ENCODE measurements at places on chromosomes 4 and X. TPM values are rescaled to one million over a fixed set of nuclear protein-coding genes. Genes with fewer than 3 reads are reported as not detected.
A peak's percentile ranks its signal among the peaks of the same experiment; 100 is the strongest.

Gene ADGRA3
- total RNA-seq: 21.6 TPM

GRCh38 chrX:4043951-4044350, 330.5 kb upstream of the PRKX start:
- no peak overlapping the region for H3K4me3 ChIP-seq
- no peaks in the 10 kb centered on the region for H3K4me1 ChIP-seq
- no peak for DNase-seq
- H3K36me3 ChIP-seq: no peaks in the 10 kb centered on the region
- H3K27me3 ChIP-seq: no peaks in the 10 kb centered on the region

- peaks cover 29% of the 10 kb centered on the region for H3K4me1 ChIP-seq
- no peak overlapping the region for H3K4me3 ChIP-seq
- no peak for DNase-seq
- H3K27me3 ChIP-seq: no peaks in the 10 kb centered on the region
Observed at GRCh38 chr4:147829401-147830101, 97.7 kb downstream of the ARHGAP10 start.

DNA sequence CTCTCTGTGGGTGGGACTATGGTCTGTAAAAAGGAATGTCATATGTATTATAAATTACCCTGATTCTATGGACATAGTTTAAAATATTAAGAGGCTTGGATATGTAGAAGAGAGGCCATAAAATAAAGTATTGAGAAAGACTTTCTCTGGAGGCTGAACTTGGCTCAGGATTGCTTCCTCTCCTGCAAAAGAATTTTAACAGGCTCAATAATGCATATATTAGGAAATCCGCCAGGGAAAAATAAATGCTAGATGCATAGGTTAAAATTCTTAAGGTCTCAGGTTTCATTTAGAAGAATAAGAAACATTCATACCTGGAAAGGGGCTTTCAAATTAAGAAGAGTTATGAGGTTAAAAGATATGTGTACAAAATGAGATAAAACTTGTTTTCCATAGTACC, 424.3 kb downstream of the ARAP2 start:
- H3K4me1 ChIP-seq: no peaks in the 10 kb centered on the region
- no peak overlapping the region for H3K4me3 ChIP-seq
- no peak overlapping the region for H3K27ac ChIP-seq
- H3K27me3 ChIP-seq: no peaks in the 10 kb centered on the region
- DNase-seq: no peak

GRCh38 chrX:155259752-155260151, 4.5 kb downstream of the RAB39B start:
- no peaks in the 10 kb centered on the region for H3K36me3 ChIP-seq
- H3K27me3 ChIP-seq: no peaks in the 10 kb centered on the region
- no peak overlapping the region for H3K27ac ChIP-seq
- no peak for DNase-seq
- H3K4me3 ChIP-seq: no peak overlapping the region

- DNase-seq: no peak
- no peaks in the 10 kb centered on the region for H3K27me3 ChIP-seq
- H3K27ac ChIP-seq: no peak overlapping the region
Observed at GRCh38 chr4:161892951-161893350, 270.8 kb downstream of the FSTL5 start.

DNA sequence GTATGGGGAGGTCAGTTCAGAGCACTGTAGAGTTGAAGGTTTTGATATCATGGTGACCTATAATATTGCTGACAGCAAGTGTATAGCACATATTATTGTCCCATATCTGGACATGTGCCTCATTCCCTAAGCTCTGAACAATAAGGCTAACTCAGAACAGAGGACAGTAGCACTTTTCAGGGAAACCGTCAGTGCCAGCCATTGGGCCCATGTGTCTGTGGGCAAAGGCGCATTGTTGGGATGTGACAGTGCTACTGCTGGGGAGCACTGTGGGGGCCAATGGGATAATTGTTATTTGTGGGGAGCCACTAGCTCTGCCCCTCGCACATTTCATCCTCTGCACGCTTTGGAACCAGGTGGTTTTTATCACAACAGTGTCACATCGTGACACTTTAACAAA, 136.2 kb downstream of the ELOVL6 start:
- no peaks in the 10 kb centered on the region for H3K4me1 ChIP-seq
- H3K4me3 ChIP-seq: no peak overlapping the region
- H3K36me3 ChIP-seq: no peaks in the 10 kb centered on the region
- no peaks in the 10 kb centered on the region for H3K27me3 ChIP-seq
- H3K27ac ChIP-seq: no peak overlapping the region
- DNase-seq: no peak

Gene FHDC1
- total RNA-seq: 1.5 TPM

Gene HSD17B13
- 0.36 TPM for total RNA-seq

Gene CPEB2
- 9.9 TPM for total RNA-seq

DNA sequence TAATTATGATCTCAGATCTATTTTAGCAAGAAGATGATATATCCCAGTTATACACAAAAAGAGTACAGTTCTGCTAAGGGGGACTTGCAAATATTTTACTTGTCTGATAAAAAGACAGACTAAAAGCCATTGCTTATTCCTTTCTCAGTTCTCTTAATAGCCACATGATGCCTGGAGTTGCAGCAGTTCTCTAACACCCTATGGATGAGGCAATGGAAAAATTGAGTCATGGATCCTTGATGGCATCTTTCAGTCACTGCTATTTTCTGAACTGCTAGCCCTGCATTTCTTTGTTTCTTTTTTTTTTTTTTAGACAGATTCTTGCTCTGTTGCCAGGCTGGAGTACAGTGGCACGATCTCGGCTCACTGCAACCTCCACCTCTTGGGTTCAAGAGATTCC, 1956.7 kb downstream of the C4orf33 start:
- H3K27ac ChIP-seq: no peak overlapping the region
- no peak overlapping the region for H3K4me3 ChIP-seq
- no peaks in the 10 kb centered on the region for H3K4me1 ChIP-seq
- H3K27me3 ChIP-seq: peaks cover 3% of the 10 kb centered on the region

Gene CSAG3
- total RNA-seq: not detected

DNA sequence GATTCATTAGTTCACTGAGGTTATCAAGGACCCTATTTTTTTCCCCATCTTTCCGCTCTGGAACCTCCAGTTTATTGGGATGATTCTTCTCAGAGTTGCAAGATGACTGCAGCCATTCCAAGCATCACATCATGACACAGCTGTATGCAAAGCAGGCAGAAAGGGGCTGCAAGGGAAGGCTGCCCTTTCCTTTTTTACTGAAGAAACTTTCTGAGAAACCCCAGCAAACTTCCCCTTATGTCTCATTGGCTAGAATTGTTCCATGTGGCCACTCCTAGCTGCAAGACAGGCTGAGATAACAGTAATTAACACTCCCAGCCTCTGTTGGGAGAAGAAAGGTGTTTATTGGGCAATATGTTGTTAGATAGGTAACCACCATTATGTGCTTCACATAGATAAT, 102.6 kb downstream of the SATL1 start:
- H3K4me1 ChIP-seq: no peaks in the 10 kb centered on the region
- no peaks in the 10 kb centered on the region for H3K27me3 ChIP-seq
- no peak for DNase-seq
- H3K36me3 ChIP-seq: no peaks in the 10 kb centered on the region
- no peak overlapping the region for H3K4me3 ChIP-seq

DNA sequence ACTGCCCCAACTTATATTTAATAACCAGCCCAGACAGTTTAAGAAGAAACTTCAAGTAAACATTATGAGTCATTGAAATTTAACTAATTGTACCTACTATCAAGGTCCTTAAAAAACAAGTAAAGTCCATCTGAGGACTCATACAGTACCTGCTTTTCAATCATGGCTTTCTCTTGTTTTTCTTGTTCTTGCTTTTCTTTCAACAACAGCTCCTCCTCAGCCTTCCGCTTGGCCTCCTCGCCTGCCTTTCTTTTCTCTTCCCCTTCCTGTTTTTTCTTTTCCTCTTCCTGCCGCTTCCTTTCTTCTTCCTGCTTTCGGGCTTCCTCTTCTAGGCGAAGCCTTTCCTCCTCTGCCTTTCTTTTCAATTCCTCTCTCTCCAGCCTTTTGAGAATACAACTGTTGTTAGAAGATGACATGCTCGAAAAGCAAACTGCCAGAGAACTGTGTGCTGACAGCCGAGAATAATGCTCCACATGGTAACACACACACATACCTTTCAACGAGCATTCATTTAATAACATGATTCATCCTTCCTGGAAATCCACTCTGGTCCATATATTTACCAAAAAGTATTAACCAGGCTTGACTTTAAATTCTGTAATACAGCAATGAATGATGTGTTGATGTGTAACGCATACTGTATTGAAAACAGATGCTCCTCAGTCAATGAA, 25.2 kb upstream of the BCLAF3 start:
- no peak overlapping the region for H3K4me3 ChIP-seq
- H3K4me1 ChIP-seq: no peaks in the 10 kb centered on the region
- H3K36me3 ChIP-seq: no peaks in the 10 kb centered on the region

Gene CPLX1
- 10.2 TPM for total RNA-seq

GRCh38 chrX:13142891-13143290, 98.5 kb upstream of the FAM9C start:
- no peaks in the 10 kb centered on the region for H3K27me3 ChIP-seq
- no peak overlapping the region for H3K27ac ChIP-seq
- no peak for DNase-seq
- H3K4me3 ChIP-seq: no peak overlapping the region
- no peaks in the 10 kb centered on the region for H3K4me1 ChIP-seq

- no peak overlapping the region for H3K27ac ChIP-seq
- DNase-seq: no peak
- H3K4me3 ChIP-seq: no peak overlapping the region
Observed at GRCh38 chr4:41873380-41874295, 61.6 kb upstream of the TMEM33 start.

Gene KCTD8
- 4.2 TPM for total RNA-seq

GRCh38 chr4:173159791-173160190, 8.8 kb upstream of the GALNT7 start:
- no peak overlapping the region for H3K27ac ChIP-seq
- no peak for DNase-seq
- H3K4me1 ChIP-seq: no peaks in the 10 kb centered on the region
- no peak overlapping the region for H3K4me3 ChIP-seq
- no peaks in the 10 kb centered on the region for H3K27me3 ChIP-seq

DNA sequence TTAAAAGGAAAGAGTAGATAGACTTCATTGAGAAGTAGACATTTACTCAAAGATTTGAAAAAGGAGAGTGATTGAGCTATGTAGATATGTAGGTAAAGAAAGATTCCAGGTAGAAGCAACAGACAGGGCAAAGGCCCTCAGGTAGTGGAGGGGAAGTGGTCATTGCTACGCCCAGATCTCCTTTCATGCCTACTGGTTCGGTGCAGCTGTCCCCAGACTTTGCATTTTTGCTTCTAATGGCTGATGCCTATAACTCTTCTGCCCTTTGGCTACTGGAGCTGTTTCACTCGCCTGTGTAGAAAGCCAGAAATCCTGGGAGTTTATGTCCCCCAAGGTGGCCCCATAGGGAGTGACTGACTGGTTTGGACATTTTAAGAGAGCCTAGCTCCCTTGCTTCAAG, 16.9 kb upstream of the ARMCX2 start:
- H3K27me3 ChIP-seq: no peaks in the 10 kb centered on the region
- H3K36me3 ChIP-seq: no peaks in the 10 kb centered on the region
- H3K4me3 ChIP-seq: no peak overlapping the region
- no peak for DNase-seq
- H3K4me1 ChIP-seq: no peaks in the 10 kb centered on the region
- H3K27ac ChIP-seq: no peak overlapping the region

- peak overlapping the region; percentile 73 for H3K27ac ChIP-seq
- no peak for DNase-seq
- H3K4me1 ChIP-seq: no peaks in the 10 kb centered on the region
- H3K36me3 ChIP-seq: no peaks in the 10 kb centered on the region
Observed at GRCh38 chrX:71623714-71624113, 5.4 kb upstream of the CXCR3 start.

Data from ovary (tissue), 10 donors.